ENCODE measurements at places on chromosomes 1 and 21. TPM values are rescaled to one million over a fixed set of nuclear protein-coding genes. Genes with fewer than 3 reads are reported as not detected.
A peak's percentile ranks its signal among the peaks of the same experiment; 100 is the strongest.

UBE4B gene
- 24.3 TPM for total RNA-seq

GRCh38 chr1:236520445-236521005 lies 3.3 kb upstream of the LGALS8 start:
- DNase-seq = no peak

TRPM2 gene
- 1.9 TPM for total RNA-seq

DNA sequence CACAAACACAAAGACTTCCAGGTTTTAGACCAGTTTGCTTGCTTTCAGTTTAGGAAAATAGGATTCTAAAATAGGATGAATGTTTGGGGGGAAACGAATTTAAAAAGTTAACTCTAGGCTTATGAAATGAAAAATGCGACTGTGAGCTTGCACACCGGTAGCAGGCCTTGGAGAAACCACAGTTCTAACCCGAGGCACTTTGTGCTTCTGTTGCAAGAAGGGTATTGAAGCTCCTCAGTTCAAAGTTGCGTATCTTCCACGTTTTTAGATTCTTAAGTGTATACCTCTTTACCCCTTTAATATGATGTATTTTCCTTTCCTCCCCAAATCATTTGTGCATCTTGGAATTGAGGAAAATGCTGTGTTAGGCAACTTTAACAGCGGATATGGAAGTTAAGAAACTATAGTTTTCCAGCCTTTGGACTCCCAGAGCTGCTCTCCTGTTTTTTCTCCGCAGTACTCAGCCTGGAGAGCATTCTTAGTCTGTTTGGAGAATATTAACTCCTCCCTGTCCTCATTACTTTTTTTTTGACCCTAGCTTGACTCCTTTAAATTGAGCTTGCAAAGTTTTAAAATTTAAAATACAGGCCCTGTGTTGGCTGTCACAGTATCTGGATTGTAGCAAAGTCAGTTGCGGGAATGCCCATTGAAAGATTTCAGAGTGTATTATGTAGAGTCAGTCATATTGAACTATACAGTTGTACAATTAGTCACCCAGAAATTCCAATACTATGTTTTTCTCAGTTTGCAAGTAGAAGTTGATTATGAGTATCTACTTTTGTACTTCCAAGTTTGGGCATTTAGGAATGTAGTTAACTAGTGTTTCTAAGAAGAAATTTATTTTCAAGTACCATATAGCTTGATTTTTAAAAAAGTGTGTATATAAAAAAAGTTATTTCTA lies 2.6 kb downstream of the MRPS6 start:
- DNase-seq = no peak

DNA sequence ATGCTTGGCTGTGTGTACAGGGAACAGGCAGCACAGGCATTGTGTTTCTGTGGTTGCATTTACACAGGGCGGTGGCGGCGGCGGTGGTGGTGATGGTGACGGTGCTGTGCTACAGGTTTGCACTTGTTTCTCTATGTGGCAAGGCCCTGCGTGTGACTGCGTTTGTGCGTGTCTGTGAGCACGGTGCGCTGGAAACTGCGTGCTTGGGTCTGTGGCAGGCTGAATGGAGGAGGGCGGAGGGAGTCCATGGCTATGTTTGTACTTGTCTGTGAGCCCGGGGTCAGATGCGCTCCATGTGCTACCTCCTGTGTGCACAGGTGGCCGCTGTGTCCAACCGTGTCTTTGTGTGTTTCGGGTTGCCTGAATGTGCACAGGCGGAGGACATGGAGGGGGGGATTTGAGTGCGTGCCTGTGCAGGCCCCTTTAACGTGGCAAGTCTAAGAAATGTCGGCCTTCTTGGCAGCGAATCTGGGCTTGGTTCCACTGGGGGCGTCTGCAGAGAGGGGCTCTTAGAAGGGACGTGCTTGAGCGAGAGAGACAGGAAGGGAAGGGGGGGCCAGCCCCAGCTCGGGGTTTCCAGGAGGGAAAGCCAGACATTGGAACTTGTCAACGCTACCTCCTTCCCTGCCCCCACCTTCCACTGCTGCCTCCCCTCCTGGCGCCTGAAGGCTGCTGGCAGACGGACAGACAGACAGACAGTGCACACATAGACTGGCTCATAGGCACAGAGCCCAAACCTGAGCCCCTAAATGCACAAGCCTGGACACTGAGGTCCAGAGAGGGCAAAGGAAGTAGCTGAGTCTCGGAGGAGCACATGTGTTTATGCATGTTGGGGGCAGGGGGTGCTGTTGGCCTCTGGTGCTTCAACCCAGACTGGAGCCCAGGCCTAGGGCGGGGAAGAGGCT lies 32.7 kb upstream of the WASF2 start:
- peak; percentile 82 for DNase-seq
